CD4-positive, alpha-beta T cell treated with Interferon alpha-2 for 1 hour (primary cell): ENCODE measurements at places on chromosomes 6 and 20.

DNA sequence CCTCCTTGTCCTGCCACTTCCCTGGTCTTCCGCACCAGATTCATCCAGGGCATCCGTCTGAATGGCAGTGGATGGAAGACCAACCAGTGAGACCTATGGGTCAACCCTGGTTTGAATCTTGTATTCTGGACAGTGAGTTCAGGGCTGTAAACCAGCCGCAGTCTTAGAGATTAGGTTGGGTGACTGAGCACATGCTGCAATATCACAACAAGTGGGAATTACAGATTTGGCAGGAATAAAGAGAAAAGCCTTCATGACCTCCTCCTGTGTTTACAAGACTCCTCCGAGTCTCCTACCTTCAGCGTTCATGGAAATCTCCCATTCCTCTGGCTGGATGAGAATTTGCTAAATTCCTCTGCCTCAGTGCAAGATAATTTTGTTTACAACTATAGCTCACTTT lies 9.9 kb downstream of the ECI2 start:
- DNase-seq: no peak

DNA sequence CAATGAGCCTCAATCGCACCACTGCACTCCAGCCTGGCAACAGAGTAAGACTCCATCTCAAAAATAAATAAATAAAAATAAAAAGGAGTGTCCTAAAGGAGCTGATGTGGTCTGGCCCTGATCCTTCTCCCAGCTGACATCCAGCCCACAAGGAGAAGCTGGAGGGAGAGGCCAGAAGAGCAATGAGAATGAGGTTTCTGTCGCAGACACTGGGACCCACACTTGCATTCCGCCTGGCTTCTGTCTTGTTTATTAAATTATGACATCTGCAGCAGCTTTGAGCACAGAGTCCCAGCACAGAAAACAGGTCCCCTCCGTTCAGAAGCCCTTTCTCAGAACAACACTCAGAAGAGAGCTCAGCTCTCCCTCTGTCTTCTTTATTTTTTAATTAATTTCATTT lies 10.3 kb upstream of the E2F1 start:
- DNase-seq: no peak

DNA sequence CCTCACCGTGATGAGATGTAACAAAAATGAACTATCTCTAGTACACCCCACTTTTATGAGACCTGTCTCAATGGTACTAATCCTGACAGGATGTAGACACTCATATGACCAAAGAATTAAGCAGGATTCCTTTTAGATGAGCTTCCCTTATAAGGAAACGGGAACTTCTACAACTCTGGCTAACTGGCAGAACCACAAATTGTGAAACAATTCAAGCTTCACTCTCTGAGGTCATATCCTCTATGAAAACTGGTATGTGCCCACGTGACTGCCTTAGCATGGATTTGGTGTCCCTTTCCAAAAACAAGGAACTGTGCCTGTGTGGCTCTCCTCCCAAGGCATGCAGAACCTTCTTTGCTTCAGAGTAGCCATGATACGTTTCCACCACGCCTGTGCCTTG lies 14.1 kb upstream of the CPNE5 start:
- DNase-seq: peak; percentile 53

GRCh38 chr20:63330084-63330760 lies 30.9 kb downstream of the CHRNA4 start:
- DNase-seq: no peak

DNA sequence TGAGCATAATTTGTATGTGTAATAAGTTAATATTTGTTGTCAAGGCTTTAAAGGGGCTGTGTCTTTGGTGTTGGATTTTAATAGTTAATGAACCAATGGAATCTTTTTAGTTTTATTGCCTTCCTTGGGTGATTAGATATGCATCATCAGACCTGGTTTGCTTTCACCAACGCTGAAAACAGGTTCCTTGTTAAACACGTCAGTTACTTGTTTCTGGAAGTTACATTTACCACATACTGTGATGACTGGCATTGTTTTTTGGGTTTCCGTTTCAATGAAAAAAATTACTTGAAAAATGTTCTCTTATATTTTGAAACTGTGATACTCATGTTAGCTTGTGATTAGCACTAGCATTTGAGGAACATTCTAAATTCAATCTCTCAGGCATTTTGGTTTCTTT lies 58.6 kb upstream of the RNF144B start:
- DNase-seq: peak; percentile 41

GRCh38 chr6:108113557-108114519 lies 39.3 kb upstream of the OSTM1 start:
- no peak for DNase-seq

- no peak for DNase-seq
Observed at GRCh38 chr6:84908304-84908904, 144.0 kb upstream of the TBX18 start.

DNA sequence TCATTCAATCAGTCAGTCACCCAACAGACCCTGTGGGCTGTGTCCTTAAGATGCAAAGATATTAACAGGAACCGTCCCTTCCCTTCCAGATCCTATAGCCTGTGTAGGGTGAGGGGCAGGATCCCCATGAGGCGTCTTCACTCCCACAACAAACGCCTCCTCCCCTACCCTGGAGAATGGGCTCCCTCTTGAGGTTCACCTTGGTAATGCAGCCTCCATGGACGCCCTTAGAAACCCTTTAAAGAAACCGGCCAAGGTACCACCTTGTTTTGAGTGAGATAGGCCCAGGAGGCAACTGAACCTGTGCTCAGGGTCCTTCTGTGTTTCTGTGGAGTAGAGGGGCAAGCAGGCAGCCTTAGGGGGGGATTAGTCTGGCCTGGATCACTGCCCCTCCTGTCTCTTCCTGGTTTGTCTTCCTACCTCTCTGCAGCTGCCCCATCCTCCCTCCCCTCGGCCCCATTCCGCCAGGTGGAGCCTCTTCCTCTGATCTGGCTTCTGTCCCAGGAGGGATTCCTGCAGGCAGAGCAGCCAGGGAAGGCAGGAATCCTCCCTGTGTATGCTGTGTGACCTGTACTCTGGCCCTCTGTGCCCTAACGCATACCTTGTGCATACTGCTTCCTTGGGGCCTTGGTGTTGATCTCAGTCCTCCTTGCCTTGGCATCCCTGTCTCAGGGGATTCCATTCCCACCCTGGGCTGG lies 6.6 kb upstream of the GUCA1A start:
- DNase-seq: peak; percentile 80

DNA sequence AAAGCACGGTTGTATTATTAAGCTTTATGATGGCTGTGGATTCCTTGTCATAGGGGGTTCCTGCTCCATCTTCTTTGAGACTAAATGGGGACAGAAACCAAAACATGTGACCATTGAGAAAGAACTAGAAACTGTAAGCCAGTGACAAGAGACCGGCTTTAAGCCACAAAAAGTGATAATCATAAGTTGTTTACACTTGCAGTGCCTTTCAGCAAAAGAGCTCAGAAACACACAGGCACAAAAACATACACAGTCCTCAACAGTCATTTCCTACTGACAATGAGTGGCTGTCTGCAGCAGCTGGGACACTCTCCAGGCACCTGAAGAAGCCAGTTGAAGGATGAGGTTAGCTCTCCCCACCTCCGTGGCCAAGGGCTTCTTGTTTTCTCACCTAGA lies 20.0 kb upstream of the UBE2J1 start:
- DNase-seq: no peak

- no peak for DNase-seq
Observed at GRCh38 chr6:52976591-52977035, 18.5 kb downstream of the GSTA4 start.

DNA sequence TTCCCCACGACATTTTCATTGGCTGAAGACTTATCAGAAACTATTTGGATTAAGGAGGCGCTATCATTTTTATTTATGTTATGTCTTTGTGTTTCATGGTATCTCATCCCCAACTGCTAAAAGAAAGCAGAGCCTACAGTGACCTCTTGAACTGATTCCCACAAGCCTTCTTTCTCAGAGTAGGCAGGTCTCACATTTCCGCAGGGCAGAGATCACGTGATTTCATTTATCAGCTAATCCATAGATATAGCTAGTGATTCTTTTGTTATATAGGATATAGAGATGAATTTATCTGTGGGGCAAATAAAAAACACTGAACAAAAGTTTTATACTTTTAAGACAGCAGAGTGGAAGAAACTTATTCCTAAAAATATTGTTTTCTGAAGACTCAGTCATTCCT lies 25.0 kb upstream of the POPDC3 start:
- no peak for DNase-seq
